ENCODE measurements at places on chromosomes 2 and 18.

DNA sequence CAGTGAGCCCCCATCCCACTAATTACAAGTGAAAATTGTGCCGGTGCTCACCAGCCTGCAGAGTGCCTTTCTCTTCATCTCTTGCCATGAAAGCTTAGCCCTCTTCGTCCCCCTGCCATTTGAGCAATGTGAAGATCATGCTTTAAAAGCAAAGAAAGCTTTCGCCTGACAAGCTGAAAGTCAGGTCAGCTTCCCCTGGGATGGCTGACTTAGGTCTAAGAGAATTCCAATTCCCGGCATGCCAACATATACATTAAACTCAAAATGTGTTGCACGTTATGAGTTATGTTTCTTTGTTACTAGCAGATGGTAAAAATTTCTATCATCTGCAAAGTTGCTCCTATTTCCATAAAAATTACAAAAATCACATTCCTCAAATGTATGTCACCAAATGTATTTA lies 129.8 kb downstream of the AFF3 start:
- no peak for DNase-seq

DNA sequence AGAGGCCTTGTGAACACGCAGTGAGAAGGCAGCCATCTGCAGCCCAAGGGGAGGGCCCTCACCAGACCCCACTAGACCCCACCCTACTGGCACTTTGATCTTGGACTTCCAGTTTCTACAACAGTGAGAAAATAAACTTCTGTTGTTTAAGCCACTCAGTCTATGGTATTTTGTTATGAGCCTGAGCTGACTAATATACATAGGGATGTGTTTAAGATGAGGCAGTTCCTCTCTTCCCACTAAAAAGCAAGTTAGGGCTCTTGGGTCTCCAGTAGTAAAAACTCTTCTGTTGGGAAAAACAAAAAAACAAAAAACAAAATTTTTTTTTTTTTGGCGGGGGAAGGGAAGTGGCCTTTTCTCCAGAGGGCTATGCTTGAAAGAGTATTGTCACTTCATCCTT lies 233.2 kb upstream of the SMAD7 start:
- DNase-seq: no peak

DNA sequence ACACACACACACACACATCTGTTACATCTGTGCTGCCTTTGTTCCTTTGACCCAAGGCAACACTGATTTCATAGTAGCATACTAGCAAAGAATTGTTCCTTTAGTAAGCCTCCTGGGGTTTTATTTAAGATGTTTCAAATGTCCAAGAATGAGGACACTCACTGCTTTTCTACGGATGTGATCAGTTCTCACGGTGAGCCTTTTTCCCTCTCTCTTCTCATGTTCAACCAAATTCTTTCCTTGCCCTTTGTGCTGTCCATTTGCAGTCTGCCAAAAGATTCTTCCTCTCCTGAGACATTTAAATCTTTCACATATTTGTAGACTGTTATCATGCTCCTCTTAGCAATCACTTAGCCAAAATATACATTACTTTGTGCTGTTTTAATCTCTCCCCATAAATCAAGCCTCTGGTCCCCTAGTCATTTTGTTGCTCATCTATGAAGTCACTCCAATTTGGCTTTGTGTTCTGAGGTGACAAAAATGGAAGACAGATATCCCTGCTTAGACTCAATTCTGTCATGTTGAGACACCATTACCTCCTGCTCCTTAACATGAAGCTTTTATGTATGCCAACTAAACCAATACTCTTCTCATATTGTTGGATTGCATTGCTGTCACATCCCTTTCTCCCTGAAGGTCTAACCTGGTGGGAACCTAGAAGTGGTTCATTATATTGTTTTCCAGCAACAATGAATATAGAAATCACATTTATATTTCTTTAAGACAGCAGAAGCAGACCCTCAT lies 1605.3 kb upstream of the ACVR2A start:
- DNase-seq: no peak

- DNase-seq: no peak
Measured at GRCh38 chr2:173431191-173431590, 76.5 kb downstream of the CDCA7 start.

GRCh38 chr2:115609978-115610377 lies 1167.5 kb downstream of the DPP10 start:
- DNase-seq: no peak

- no peak for DNase-seq
Measured at GRCh38 chr2:216370961-216371712, 1.1 kb downstream of the MARCHF4 start.

DNA sequence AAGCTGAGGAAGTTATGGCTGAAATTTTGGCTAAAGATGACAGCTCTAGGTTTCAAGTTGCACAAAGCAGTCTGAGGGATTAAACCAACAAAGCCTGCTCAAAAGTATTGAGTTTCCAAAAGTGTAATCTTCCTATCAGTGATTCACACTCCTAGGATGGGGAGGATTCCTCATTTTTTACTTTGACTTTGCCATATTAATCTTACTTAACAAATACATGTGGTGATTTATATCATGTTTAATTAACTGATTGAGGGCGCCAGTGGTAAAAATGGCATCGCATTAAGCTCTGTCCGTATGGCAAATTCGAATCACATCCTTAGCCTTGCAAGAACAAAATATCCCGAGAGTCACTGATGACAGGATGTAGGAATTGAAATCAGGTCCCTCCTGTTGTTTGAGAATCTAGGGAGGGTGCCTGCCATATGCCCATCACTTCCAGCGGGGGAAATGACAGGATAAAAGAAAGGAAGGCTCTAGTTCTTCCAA lies 78.1 kb upstream of the ETAA1 start:
- DNase-seq: no peak

- no peak for DNase-seq
Measured at GRCh38 chr2:231360401-231360800, 35.1 kb upstream of the B3GNT7 start.

DNA sequence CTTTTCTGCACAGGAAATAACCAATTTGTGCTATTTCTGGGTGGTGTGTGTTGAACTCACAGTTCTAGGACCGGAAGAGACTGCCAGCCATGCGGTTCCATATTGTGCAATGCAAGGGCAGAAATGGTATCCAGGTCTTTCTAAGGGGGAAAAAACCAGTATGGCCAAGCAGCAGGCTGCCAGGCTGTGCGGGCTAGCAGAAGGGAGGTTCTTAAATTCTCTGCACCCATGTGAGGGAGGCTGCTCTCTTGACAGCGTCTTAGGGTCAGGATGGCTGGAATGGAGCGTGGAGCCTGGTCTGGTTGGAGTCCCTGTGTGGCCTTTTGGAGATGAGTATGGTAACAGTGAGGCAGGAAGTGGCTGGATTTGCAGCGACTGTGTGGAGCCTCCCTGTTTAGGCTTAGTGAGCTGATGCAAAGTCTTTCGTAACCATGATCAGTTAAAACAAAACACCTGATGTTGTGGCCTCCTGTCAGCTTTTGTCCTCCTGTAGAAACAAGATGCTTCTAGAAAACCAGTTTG lies 52.6 kb downstream of the NCK2 start:
- no peak for DNase-seq

DNA sequence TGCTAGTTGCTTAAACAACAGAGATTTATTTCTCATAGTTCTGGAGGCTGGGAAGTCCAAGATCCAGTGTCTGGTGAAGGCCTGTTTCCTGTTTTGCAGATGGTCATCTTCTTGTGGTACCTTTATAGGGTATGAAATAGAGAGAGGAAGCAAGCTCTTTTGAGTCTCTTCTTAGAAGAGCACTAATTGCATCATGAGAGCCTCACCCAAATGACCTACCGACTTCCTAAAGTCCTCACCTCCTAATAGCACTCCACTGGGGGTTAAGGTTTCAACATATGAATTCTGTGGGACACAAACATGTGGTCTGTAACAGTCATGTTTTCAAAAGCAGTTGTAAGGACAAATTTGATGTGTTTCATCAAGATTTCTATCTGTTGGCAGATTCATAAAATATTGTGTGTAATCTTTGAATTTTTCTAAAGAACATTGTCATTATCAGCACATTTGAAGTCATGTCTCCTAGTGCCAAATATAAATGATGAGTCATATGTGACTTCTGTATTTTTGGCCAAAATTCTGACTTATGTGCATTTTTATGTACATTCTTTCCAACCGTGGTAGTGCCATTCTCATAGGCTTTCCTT lies 45.3 kb downstream of the CD28 start:
- DNase-seq: no peak

DNA sequence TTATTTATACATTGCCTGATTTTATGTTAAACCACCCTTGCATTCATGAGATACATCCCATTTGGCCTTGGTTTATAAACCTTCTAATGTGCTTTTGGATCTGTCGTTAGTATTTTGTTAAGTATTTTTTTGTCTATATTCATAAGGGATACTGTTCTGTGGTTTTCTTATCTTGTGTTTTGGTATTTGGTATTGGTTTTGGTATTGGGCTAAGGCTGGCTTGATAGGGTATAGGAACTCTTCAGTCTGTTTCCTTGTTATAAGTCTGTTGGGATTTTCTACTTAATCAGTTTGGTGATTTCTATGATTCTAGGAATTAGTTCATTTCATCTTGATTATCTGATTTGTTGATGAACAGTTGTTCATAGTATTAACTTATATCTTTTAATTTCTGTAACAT lies 49.2 kb downstream of the RELCH start:
- DNase-seq: no peak

DNA sequence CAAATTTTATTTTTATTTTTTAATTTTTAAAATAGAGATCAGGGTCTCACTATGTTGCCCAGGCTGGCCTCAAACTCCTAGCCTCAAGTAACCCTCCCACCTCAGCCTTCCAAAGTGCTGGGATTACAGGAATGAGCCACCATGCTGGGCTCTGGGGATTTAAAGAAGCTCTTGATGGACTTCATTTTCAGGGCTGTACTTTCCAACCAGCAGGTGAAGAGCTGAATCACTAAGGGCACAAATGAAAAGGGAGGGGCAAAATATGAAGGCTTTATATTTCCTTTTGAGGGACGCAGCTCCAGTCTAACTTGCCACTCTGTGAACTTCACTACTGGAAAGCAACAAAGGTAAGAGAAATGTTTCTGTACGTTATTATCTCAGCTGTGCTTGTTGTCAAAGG lies at the start of gene SERPINB11:
Gene SERPINB11 (plus strand): TSS at position 301 of the 400 bp plus-strand sequence. CDS start 7,234 bp downstream, outside the sequence.
- DNase-seq: no peak

- no peak for DNase-seq
Measured at GRCh38 chr2:110726285-110726684, 6.1 kb upstream of the ACOXL start.

- DNase-seq: no peak
Measured at GRCh38 chr2:240435948-240436682, 652 bp downstream of the GPC1 start.

- no peak for DNase-seq
Measured at GRCh38 chr2:207281436-207281835, 115.7 kb upstream of the KLF7 start.

- no peak for DNase-seq
Measured at GRCh38 chr2:1910592-1911246, 166.4 kb upstream of the PXDN start.

- no peak for DNase-seq
Measured at GRCh38 chr2:71503837-71504236, 50.5 kb downstream of the DYSF start.

DNA sequence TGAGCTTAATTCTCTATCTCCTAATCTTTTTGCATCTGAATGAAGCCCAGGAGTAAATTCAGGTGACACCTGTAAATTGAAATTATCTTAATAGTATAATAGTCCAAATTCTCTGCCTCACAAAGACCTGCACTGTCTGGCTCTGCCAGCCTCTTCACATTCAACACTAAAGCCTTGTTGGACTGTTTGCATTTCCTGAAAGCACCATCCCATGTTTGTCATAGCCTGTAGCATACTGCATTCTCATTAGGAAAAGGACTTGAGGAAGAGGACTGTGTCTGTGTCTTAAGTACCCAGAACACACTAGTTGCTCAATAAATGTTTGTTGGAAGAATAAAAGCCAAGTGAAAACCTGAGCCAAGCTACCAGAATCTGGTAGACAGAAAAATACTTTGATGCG lies 42.9 kb upstream of the GRHL1 start:
- DNase-seq: no peak

GRCh38 chr18:62755946-62756345 lies 40.6 kb downstream of the PHLPP1 start:
- no peak for DNase-seq

- no peak for DNase-seq
Measured at GRCh38 chr18:78305789-78306188, 673.8 kb upstream of the SALL3 start.

DNA sequence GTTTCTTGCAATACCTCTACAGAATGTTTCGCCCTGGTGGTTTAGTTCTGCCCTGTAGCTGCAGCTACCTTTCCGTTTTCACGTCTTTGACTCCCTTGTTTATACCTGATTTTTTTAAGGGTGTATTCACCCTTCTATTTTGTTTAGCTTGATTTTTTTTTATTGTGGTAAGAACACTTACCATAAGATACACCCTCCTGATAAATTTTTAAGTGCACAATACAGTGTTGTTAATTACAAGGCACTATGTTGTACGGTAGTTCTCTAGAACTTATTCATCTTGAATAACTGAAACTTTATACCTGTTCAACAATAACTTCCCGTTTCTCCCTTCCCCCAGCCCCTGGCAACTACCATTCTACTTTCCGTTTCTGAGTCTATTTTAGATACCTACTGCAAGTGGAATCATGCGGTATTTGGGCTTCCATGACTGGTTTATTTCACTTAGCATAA lies 48.9 kb upstream of the NABP1 start:
- DNase-seq: no peak

GRCh38 chr2:38298539-38298938 lies 78.5 kb downstream of the ATL2 start:
- no peak for DNase-seq

GRCh38 chr18:64399566-64399965 lies 250.7 kb upstream of the LINC00305 start:
- no peak for DNase-seq

- DNase-seq: no peak
Measured at GRCh38 chr2:214946949-214947348, 137.5 kb upstream of the BARD1 start.

DNA sequence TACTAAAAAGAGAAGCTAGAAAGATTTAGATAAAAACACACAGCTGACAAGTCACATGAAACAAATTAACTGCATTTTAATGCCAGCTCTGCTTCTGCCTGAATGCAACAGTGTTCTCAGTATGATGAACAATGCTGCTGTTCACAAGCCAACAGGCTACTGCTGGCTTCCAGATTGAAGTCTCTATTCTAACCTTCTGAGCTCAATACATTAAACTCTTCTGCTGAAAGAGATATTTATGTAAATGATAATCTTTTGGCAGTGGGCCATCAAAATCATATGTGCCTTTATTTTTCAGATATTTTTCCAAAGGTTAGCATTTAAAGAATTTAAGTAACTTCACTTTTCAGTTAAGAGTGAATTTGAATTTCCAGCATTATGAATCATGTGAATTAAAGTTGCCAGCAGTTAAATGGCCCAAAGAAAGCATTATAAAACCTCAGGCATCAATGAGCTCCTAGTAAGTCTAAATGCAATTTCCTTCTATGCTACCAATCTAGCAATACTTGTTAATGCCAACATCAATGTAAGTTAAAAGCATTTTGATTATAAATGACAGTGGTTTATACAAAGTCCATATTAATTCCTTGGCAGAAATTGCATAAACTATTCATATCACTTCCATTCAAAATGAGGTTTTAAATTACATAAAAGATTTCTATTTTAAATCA lies 72.4 kb downstream of the ID2 start:
- DNase-seq: no peak

- DNase-seq: no peak
Measured at GRCh38 chr2:25358836-25359235, 17.1 kb upstream of the DNMT3A start.

GRCh38 chr2:159091976-159092375 lies 123.5 kb downstream of the TANC1 start:
- DNase-seq: no peak

GRCh38 chr2:172772633-172773032 lies 37.0 kb downstream of the RAPGEF4 start:
- DNase-seq: no peak

GRCh38 chr2:15719566-15720313 lies 128.1 kb downstream of the DDX1 start:
- no peak for DNase-seq

- DNase-seq: no peak
Measured at GRCh38 chr2:42770288-42771131, 6.6 kb upstream of the OXER1 start.

Measured in activated T-cell treated with anti-CD3 and anti-CD28 coated beads for 48 hours (primary cell).